COLO829 (cell line): ENCODE measurements at places on chromosomes 12 and 14.

DNA sequence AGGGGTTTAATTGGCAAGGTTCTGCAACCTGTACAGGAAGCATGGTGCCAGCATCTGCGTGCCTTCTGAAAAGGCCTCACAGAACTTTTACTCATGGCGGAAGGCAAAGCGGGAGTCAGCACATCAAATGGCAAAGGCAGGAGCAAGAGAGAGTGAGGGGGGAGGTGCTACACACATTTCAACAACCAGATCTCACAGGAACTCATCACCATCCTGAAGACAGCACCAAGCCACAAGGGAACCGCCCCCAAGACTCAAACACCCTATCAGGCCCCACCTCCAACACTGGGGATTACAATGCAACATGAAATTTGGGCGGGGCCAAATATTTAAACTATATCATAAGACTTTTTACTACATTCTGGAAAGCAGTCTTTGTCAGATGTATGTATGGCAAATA, 38.0 kb upstream of the FKBP4 start:
- DNase-seq, result no peak

GRCh38 chr14:67447033-67447381, 35.0 kb upstream of the PLEK2 start:
- DNase-seq, result no peak

GRCh38 chr14:25103271-25103670, 53.3 kb upstream of the STXBP6 start:
- DNase-seq, result no peak

GRCh38 chr14:94115058-94115591, 4.6 kb downstream of the IFI27 start:
- no peak for DNase-seq

- DNase-seq, result no peak
Measured at GRCh38 chr12:50212071-50212467, 44.9 kb upstream of the CERS5 start.

DNA sequence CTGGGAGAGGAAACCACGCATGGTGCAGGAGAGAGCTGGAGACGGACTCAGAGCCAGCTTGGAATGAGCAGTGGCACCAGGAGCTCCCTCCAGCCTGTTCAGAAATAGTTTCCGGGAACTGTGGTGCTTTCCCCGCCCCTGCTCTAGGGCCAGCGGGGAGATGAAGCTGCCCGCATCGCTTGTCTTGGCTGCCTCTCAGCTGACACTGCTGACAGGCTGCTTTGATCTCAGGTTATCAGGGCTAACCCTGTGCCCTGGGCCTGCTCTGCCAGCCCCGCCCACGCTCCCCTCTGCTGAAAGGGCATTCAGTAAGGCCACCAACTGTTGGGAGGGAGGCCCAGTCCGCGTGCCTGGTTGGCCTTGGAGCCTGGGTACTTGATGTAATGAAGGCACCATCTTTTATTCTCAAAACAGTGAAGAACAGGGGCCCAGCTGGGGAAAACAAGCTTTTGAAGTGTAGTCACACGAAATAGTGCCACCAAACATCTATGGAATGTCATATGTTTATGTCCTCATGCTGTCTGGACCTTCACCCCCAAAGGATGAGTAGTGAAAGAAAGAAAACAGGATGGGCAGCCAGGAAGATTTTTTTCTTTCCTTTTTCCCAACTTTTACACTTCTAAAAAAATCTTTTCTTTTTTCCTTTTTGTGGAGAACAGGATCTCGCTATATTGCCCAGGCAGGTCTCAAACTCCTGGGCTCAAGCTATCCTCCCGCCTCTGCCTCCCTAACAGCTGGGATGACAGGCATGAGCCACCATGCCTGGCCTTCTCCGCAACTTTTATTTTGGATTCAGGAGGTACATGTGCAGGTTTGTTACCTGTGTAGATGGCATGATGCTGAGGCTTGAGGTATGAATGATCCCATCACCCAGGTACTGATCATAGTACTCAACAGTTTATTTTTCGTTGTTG, 115.9 kb upstream of the TBX3 start:
- peak; percentile 50 for DNase-seq

GRCh38 chr12:76032043-76032981, 736 bp upstream of the PHLDA1 start:
- DNase-seq, result no peak

DNA sequence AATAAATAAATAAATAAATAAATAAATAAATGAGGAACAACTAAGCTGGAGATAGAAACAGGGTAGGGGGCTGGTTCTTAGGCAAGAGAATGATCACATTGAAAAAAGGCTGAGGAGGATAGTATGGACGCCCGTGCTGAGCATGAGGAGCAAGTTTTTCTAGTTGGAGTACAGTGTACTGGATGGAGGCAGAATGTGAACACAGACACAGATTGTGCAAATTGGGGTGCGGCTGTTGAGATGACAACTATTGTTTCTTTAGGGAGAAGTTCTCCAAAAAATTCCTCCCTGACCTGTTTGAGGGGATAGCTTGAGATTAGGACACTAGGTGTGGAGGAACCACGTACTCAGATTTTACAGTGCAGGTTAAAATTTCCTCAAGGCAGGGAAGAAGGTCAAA, 979 bp upstream of the BIN2 start:
- DNase-seq, result no peak

DNA sequence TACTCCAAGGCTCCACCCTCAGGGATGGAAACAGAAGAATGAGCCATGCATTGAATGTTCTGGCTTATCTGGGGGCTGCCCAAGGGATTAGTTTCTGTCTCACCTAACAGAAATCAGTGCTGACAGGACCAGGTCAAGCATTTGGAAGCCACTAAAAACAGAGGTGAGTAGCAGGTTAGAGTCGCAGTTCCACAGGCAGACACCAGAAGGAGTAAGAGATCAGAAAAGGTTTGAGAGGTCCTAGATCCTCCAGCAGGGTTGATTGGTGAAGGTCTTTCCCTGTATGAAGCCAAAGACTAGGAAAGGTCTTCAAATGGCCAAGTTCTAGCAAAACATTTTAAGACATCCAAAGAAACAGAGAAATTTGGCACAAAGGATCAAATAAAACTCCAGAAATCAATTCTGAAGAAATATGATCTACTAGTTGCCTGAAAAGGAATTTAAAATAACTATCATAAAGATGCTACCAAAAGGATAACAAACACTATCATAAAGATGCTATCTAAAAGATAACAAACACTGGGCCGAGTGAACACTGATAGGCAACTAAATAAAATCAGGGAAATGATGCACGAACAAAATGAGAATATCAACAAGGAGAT, 19.5 kb upstream of the TTC9 start:
- peak; percentile 38 for DNase-seq

- peak; percentile 76 for DNase-seq
Measured at GRCh38 chr12:108696111-108696995, 35.0 kb downstream of the CORO1C start.

- DNase-seq, result peak; percentile 20
Measured at GRCh38 chr12:100382338-100382737, 25.5 kb downstream of the SLC17A8 start.

GRCh38 chr14:104976198-104977007, 1.8 kb downstream of the AHNAK2 start:
- DNase-seq, result peak; percentile 63

DNA sequence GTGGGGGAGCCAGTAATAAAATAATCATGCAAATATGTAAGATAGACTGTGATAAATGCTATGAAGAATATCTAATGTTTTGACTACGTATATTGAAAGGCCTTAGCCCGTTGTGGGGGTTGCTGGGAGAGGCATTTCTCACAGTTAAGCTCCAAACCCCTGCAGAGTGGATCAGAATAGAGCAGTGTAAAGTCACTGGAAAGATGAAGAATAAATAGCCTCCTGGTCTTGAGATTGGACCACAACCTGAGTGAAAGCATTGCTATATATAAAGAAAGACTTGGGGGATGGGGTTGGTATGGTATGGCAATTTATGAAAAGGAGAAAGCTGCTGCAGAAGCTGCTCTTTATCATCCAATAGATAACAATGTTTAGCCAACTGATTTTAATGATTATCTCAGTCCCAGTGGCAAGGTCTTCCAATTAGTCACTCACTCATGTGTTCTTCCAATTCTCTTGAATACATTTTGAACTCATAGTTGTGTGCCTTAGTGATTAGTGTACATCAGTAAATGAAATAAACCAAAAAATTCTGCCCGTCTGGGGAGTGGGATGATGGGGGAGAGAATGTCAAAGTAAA, 10.2 kb downstream of the PLEKHA5 start:
- DNase-seq, result no peak

DNA sequence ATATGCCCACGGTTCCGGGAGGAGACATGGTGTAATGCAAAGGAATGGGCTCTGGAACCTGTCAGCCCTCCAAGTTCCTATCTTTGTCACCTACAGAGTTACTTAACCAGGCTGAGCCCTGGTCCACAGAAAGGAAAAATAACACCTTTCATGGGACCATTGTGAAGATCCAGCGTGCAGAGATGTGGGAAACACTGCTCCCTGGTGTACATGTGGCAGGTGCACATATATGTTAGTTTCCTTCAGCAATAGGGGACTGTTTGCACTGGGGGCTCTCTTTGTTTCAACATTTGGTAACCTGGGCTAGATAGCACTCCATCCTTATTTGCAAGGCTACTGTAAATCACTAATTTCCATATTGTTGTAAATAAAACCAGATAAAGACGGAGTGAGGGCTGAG, 72.3 kb downstream of the ANO2 start:
- DNase-seq, result no peak

- no peak for DNase-seq
Measured at GRCh38 chr14:95922080-95922479, 45.4 kb downstream of the TUNAR start.

DNA sequence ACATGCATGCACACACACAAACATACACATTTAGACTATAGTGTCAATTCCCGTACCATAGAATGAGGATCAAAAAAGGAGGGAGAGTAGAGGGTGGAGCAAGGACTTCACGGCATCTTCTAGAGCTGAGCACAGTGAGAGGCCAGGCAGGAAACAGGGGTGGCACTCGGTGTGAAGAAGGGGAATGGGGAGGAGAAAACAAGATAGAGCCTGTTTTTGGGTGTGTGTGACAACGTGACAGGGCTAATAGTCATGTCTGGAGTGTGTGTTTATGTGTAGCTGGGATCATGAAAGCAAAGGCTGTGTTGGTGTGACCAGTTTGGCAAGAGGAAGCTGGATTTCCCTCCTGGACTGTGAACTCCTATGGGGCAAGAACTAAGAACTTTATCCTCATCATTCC, 9.9 kb upstream of the ACVR1B start:
- DNase-seq, result no peak
